ENCODE measurements at places on chromosomes 5 and 9.

- no peak for DNase-seq
Observed at GRCh38 chr5:140365282-140365681, 5.3 kb downstream of the SLC4A9 start.

GRCh38 chr5:108747774-108748400, at the start of gene FER:
FER (plus strand) TSS chr5:108747897; CDS start chr5:108798183, 50,286 bp downstream.
- DNase-seq = peak; percentile 83

GRCh38 chr9:132207839-132208615, 46.2 kb downstream of the NTNG2 start:
- no peak for DNase-seq

DNA sequence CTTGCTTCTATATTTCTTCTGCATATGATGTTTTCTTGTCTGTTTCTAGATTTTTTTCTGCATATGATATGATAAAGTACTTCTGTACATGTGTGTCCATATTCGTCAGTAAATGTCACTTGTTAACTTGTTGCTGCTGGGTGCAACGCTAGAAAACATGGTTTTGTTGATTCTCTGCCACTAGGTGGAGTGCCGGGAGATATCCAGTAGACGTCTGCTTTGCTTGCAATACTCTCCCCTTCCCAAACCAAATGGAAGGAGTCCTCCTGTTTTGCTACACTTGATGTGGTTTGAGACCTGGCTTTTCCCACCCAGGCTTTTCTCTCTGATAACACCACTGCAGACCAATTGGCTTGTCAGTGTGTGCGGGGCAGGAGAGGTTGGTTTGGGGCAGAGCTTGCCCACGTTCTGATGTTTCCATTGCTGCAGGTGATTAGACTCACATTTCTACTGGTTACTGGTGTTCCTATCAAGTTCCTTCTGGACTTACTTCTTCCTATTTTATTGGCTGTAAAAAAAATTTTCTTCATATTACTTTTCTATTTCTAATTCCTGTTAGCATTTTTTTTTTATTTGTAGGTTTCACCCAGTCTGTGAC, 900.0 kb upstream of the CDH10 start:
- peak; percentile 13 for DNase-seq

GRCh38 chr9:16514131-16514530, 356.3 kb downstream of the BNC2 start:
- no peak for DNase-seq

Measured in GM12865 (cell line).